ENCODE measurements at places on chromosomes 3 and 15.

GRCh38 chr3:129890891-129891290, 2.6 kb downstream of the TMCC1 start:
- no peak for DNase-seq

- DNase-seq: no peak
Observed at GRCh38 chr3:114499976-114500375, 206.1 kb downstream of the TIGIT start.

DNA sequence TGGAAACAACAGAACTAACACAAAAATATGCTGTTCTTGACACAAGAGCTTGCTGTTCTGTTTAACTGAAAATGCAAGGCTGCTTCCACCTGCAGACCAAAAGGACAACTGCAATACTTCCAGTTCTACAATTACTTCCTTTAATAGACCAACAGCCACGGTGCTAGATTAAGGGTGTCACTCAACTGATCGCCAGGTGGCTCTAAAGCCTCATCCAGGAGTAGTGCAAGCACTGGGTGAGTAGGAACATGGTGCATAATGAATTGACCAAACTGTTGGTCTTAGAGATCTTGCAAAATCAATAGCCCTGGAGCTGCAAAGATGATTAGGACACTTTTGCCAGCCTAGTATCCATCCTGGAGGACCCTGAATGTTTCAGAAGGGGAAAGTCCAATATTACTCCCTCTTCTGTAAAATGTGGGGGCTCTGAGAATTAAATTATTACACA, 3.6 kb upstream of the CLDN16 start:
- DNase-seq: no peak

DNA sequence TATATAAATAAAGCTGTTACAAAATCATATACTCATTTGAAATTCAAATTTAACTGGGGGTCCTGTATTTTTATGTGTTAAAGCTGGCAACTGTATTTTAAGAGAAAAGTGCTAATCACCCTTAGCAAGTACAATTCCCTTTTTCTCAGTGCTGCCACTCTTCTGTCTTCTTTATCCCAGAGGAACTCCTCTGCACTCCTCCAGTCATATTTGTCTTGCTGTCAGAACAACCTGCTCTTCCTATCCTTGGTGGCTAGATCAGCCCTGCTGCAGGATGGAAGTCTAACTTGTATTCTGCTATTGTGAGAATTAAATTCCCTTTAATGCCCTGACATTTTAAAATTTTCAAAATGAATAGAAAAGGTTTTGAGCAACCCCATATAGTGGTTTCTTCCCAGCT, 123.9 kb upstream of the TNIK start:
- DNase-seq: no peak

Data from osteocyte (in vitro differentiated cells).